ENCODE measurements at places on chromosomes 12 and 14.

GRCh38 chr14:85660243-85660922, 130.4 kb downstream of the FLRT2 start:
- H3K27me3 ChIP-seq = no peaks in the 10 kb centered on the region
- no peaks in the 10 kb centered on the region for H3K36me3 ChIP-seq
- DNase-seq = no peak
- H3K4me3 ChIP-seq = no peak overlapping the region

DNA sequence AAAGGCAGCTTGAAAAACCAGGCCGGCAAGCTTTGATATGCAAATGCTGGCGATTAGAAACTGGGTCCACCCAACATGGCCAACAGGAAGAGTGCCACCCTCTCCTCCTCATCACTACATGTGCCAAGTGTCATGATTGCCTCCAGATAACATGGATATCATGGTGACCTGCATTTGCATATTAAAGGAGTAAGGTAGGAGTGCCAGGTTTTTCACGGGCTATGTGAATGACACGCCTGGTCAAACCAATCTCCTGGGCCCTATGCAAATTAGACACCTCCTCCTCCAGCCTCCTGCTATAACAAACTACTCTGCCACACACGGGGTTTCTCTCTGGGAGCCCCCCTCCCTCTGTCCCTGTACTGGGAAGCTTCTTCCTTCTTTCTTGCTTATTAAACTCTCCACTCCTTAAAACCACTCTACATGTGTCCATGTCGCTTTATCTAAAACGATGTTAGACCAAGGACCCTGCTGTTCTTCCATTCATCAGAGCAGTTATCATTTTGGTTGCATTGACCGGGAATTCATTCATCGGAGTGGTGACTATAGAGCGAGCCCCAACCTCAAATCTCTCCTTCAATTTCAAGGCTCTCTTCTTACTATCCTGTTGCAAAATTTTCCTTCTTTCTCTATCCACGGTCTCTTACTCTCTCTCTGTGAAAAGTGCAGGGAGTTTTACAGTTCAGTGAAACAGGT, 27.5 kb downstream of the APOBEC1 start:
- no peaks in the 10 kb centered on the region for H3K36me3 ChIP-seq
- DNase-seq = no peak
- H3K27ac ChIP-seq = no peak overlapping the region

DNA sequence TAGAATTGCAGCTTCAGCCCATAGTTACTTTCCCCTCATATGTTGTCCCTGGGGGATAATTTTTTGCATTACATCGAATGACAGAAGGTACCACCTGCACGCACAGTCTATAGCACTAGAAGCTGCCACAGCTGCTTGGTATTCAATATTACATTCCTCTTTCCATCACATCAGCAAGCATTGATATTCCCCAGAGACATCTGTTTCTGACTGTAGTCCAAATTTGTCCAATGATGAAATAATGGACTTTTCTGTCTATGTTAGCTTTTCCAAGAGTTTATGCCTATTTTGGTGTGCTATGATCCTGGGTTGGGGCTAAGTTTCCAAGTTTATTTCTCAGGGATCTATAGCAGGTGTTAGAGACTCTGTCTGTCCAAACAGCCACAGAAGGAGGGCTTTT, 335.4 kb downstream of the LRIG3 start:
- no peak overlapping the region for H3K4me3 ChIP-seq
- no peaks in the 10 kb centered on the region for H3K27me3 ChIP-seq
- no peak for DNase-seq
- H3K4me1 ChIP-seq = peaks cover 28% of the 10 kb centered on the region

- no peak overlapping the region for H3K27ac ChIP-seq
- H3K36me3 ChIP-seq = no peaks in the 10 kb centered on the region
- no peaks in the 10 kb centered on the region for H3K27me3 ChIP-seq
- DNase-seq = no peak
- H3K4me1 ChIP-seq = no peaks in the 10 kb centered on the region
Observed at GRCh38 chr12:121198949-121199348, 11.0 kb upstream of the P2RX4 start.

DNA sequence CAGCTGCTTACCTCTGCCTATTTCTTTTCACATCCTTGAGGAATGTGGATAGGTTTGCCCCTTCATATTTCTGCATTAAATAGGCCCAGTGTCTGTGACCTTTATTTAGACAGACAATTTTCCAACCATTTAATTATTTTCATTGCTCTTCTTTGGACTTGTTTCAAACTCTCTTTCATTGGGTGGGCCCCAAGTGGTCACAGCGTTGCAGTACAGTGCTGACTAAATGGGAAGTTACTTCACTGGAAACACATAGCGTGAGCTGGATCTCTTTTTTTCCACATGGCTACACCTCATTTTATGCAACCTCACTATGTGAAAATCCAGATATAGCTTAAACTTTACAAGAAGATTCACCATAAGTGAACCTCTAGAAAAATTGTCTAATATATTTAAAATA, 438.9 kb downstream of the ADAMTS20 start:
- DNase-seq = no peak
- H3K27ac ChIP-seq = no peak overlapping the region
- no peaks in the 10 kb centered on the region for H3K36me3 ChIP-seq
- no peaks in the 10 kb centered on the region for H3K27me3 ChIP-seq

GRCh38 chr14:35822501-35822900, 3.6 kb upstream of the BRMS1L start:
- no peaks in the 10 kb centered on the region for H3K36me3 ChIP-seq
- H3K27me3 ChIP-seq = no peaks in the 10 kb centered on the region
- DNase-seq = no peak
- no peak overlapping the region for H3K27ac ChIP-seq
- no peak overlapping the region for H3K4me3 ChIP-seq

DNA sequence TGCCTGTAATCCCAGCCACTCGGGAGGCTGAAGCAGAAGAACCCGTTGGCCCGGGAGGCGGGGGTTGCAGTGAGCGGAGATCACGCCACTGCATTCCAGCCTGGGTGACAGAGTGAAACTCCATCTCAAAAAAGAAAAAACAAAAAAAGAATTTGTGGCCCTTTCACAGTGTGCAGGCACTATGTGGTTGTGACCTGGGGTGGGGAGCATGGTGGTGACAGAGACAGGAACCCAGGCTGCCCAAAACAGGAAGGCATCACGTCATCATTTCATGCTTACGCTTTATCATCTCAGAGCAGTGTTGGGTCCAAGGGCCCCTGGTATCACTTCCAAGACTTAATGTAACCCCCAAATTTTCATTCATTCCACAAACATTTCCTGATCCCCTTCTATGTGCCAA, 175.7 kb upstream of the GSC start:
- no peaks in the 10 kb centered on the region for H3K36me3 ChIP-seq
- no peak overlapping the region for H3K27ac ChIP-seq
- no peaks in the 10 kb centered on the region for H3K27me3 ChIP-seq
- no peak overlapping the region for H3K4me3 ChIP-seq
- H3K4me1 ChIP-seq = no peaks in the 10 kb centered on the region

- peaks cover 14% of the 10 kb centered on the region for H3K4me1 ChIP-seq
- DNase-seq = no peak
- H3K4me3 ChIP-seq = no peak overlapping the region
- no peaks in the 10 kb centered on the region for H3K36me3 ChIP-seq
- H3K27me3 ChIP-seq = no peaks in the 10 kb centered on the region
Observed at GRCh38 chr12:123041811-123042655, 61.6 kb downstream of the ARL6IP4 start.

GRCh38 chr14:22471545-22472121, 117.4 kb downstream of the DAD1 start:
- H3K27ac ChIP-seq = no peak overlapping the region
- no peaks in the 10 kb centered on the region for H3K4me1 ChIP-seq
- no peak for DNase-seq
- no peak overlapping the region for H3K4me3 ChIP-seq

DNA sequence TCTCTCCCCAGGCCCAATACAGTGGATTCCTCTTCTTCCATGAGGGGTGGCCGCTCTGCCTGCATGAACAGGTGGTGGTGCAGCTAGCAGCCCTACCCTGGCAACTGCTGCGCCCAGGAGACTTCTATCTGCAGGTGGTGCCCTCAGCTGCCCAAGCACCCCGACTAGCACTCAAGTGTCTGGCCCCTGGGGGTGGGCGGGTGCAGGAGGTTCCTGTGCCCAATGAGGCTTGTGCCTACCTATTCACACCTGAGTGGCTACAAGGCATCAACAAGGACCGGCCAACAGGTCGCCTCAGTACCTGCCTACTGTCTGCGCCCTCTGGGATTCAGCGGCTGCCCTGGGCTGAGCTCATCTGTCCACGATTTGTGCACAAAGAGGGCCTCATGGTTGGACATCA, 3.8 kb downstream of the ARHGEF40 start:
- no peak for DNase-seq
- no peak overlapping the region for H3K4me3 ChIP-seq
- H3K4me1 ChIP-seq = peaks cover 17% of the 10 kb centered on the region
- peaks cover 48% of the 10 kb centered on the region for H3K36me3 ChIP-seq
- no peaks in the 10 kb centered on the region for H3K27me3 ChIP-seq

GRCh38 chr14:59333668-59334067, 131.5 kb downstream of the GPR135 start:
- DNase-seq = no peak
- H3K4me1 ChIP-seq = peaks cover 51% of the 10 kb centered on the region
- H3K4me3 ChIP-seq = no peak overlapping the region
- H3K27ac ChIP-seq = peak overlapping the region; percentile 84

- H3K27ac ChIP-seq = no peak overlapping the region
- H3K36me3 ChIP-seq = no peaks in the 10 kb centered on the region
Observed at GRCh38 chr12:93767524-93767863, 90.3 kb downstream of the CRADD start.

- no peak overlapping the region for H3K4me3 ChIP-seq
- no peaks in the 10 kb centered on the region for H3K36me3 ChIP-seq
- no peak for DNase-seq
- no peaks in the 10 kb centered on the region for H3K4me1 ChIP-seq
Observed at GRCh38 chr12:1326258-1326657, 268.1 kb downstream of the FBXL14 start.

DNA sequence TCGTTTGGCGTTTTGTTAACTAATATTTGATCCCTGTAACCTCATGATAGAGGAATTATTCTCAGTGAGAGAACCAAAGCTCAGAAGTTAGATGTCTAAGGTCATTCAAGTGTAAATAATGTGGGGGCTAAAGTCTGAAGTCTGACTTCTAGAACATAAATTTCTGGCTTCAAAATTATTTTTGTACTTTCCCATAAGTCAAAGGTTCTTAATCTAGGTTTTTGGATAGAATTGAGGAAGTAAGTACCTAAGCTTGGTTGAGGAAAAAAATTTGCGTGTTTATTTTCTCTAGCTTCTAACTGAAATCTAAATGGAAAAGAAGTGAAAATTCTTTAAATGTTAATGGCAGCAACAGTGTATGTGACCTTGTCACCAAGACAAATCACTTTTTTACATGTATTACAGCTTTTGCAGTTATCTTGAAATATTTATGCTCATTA, 2.3 kb downstream of the LARP4 start:
- H3K36me3 ChIP-seq = no peaks in the 10 kb centered on the region
- peaks cover 28% of the 10 kb centered on the region for H3K4me1 ChIP-seq

DNA sequence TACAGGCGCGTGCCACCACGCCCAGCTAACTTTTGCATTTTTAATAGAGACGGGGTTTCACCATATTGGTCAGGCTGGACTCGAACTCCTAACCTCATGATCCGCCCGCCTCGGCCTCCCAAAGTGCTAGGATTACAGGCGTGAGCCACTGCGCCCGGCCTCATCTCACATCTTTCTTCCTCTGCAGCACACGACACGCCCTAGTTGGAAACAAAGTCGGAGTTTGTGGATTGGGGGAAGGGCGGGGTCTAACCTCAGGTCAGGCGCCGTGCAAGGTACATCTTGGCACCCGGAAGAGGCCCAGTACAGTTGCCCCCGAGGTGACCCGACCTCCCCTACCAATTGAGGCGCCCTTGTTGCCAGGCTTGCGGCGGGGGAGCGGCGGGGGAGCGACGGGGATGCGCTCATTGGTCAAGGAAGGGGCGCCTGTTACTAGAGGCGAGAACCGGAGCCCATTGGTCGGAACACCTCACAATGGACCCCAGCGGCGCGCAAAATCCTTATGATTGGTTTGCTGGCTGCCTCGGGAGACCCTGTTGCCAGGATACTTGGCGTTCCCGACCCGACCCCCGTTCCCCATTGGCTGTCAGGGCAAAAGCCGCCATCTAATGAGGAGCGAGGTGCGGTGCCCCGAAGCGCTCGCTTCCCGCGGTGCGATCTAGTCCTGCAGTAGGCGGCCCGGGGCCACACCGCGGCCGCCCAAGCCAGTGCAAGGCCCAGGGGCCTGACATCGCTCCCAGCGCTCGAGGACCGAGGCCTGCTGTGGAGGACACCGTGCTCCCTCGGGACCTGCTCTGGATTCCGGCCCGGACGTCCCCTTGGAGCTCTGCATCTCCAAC, at the start of gene REC8:
TSS of gene REC8 (plus strand) at position 659 of the 839 bp plus-strand sequence. CDS start 473 bp downstream, outside the sequence.
- H3K4me1 ChIP-seq = peaks cover 13% of the 10 kb centered on the region
- DNase-seq = peak; percentile 81
- peak within 1 kb of the TSS; percentile 36 for H3K4me3 ChIP-seq
- H3K36me3 ChIP-seq = peaks cover 23% of the 10 kb centered on the region
- H3K27me3 ChIP-seq = no peaks in the 10 kb centered on the region

DNA sequence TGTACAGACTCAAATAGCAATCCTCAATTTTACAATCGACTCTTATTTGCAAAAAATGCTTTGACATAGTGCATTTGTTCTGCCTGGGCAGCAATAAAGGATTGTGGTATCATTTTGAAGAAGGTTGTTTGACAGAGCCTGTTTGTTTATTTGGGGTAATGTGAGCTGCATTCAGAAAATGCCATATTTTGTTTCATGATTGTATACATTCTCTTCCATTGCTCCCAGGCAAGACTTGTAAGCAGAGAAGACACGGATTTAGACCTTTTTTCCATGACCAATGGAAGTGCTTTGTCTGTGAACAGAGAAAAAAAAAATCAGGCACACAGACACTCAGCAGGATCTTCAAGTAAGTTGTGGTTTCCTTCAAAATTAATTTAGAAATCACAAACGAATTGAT, 35.5 kb upstream of the ALX1 start:
- no peaks in the 10 kb centered on the region for H3K27me3 ChIP-seq
- H3K36me3 ChIP-seq = no peaks in the 10 kb centered on the region
- no peak overlapping the region for H3K4me3 ChIP-seq
- no peak for DNase-seq
- no peaks in the 10 kb centered on the region for H3K4me1 ChIP-seq

- no peak overlapping the region for H3K27ac ChIP-seq
- H3K36me3 ChIP-seq = no peaks in the 10 kb centered on the region
- no peak overlapping the region for H3K4me3 ChIP-seq
- DNase-seq = no peak
Observed at GRCh38 chr12:59517522-59517921, 78.3 kb upstream of the SLC16A7 start.

GRCh38 chr14:99755629-99756603, 37.3 kb upstream of the EML1 start:
- H3K27me3 ChIP-seq = no peaks in the 10 kb centered on the region
- DNase-seq = peak; percentile 92
- H3K4me3 ChIP-seq = no peak overlapping the region
- H3K27ac ChIP-seq = peak overlapping the region; percentile 51

DNA sequence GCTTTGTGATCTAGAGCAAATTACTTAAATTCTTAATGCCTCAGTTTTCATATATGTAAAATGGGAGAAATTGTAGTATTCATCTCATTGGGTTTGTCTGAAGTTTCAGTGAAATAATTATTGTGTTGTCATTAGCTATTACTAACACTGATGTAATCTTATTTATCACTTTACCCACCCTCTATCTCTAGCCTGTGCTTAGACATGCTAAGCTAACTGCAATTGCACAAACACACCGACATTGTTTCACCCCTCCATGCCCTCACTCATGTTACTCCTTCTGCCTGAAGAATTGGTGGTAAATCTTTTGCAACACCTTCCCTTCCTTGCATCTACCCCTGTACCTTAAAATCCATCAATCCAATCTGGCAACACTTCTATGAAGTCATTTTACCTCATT, 241.6 kb downstream of the BCAT1 start:
- no peak overlapping the region for H3K27ac ChIP-seq
- no peaks in the 10 kb centered on the region for H3K36me3 ChIP-seq
- DNase-seq = no peak
- H3K27me3 ChIP-seq = no peaks in the 10 kb centered on the region
